ENCODE measurements at places on chromosomes 7 and 10.

- no peak for DNase-seq
These were observed 82.8 kb downstream of the HGF start for GRCh38 chr7:81687062-81687461.

- DNase-seq, result no peak
These were observed 10.3 kb downstream of the PKD1L1 start for GRCh38 chr7:47937711-47938573.

GRCh38 chr10:35453855-35454532, 117.7 kb downstream of the CCNY start:
- peak; percentile 85 for DNase-seq

GRCh38 chr7:149440222-149440621, 20.6 kb downstream of the ZNF777 start:
- DNase-seq, result no peak

- no peak for DNase-seq
These were observed 442.3 kb upstream of the PFKP start for GRCh38 chr10:2625094-2625493.

GRCh38 chr7:134480730-134481129, 21.8 kb upstream of the AKR1B1 start:
- no peak for DNase-seq

GRCh38 chr10:12508165-12508564, 158.8 kb downstream of the CAMK1D start:
- no peak for DNase-seq

DNA sequence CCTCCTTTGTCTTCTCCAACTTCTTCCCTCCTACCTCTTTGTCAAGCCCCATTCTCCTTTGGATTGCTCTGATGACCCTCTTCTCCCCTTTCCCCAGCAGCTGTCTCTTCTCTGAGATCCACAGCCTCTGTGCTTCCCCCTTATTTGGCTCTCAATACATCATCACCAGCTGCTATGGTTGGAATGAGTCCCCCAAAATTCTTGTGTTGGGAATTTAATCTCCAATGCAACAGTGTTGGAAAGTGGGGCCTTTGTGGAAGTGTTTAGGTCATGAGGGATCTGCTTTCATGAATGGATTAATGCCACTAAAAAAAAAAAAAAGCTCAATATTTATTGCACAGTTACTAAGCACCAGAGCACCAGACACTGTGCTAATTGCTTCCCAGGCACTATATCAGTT, 39.2 kb upstream of the FRMD4A start:
- DNase-seq, result no peak

- no peak for DNase-seq
These were observed 79.3 kb upstream of the AFAP1L2 start for GRCh38 chr10:114483575-114483974.

DNA sequence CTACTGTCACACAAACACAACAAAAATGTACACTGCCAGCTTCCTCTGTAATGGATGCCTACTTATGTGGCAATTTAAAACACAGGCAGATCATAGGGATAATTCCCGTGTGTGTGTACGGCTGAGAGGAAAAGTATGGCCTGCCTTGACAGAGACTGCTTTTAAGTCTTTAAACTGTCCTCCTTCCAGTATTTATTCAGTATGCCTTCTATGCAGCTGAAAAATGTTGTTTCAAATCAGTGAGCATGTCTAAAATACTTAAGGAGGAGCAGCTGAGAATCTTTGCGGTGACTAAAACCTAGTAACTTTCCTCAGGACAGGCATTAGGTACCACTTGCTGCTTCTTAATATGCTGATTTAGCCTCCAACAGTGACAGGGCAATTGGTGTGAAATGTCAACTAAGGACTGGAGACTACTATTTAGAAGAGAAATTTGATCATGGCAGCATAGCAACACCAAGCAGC, 126.3 kb downstream of the CACNA2D1 start:
- no peak for DNase-seq

- DNase-seq, result peak; percentile 10
These were observed 77.9 kb upstream of the LRRN3 start for GRCh38 chr7:111012799-111013675.

- DNase-seq, result no peak
These were observed 19.5 kb downstream of the CACUL1 start for GRCh38 chr10:118735294-118735693.

GRCh38 chr10:62788861-62789467, 15.6 kb upstream of the ADO start:
- no peak for DNase-seq

DNA sequence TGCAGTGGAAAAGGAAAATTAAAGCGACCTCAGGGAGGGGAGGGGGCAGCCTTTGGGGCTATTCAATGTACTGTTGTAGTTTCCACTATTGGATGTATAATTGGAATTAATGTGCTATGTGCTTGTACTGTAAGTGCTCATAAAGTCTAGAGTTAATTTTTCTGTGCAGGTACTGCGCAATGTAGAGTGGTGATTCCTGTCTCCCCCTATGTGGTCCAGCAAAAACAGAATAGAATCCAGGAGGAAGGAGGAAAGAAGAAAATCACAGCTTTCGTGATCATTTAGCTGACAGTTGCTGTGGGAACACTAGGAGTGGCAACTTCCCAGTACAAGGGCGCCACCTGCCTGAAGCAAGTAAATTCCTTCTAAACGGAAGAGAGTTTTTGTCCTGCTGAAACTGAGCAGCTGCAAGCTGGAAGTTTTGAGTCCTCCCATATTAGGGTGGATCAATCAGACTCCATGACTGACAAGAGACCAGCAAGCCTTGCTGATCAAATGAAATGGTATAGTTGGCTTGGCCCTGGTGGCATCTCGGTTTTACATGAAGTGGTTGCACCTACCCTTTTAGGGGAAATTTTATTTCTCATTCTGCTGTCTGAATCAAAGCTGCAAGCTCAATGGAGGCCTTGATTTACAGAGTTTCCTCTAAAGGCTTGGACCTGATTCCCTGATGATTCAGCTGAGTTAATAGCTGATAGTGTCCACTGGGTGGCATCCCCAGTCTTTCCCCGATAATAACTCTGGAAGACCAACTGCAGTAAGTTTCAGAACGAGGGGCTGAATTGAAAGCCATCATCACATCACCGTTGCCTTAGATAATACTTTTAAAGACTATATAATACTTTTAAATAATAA, 299.8 kb downstream of the HGF start:
- DNase-seq, result peak; percentile 52

DNA sequence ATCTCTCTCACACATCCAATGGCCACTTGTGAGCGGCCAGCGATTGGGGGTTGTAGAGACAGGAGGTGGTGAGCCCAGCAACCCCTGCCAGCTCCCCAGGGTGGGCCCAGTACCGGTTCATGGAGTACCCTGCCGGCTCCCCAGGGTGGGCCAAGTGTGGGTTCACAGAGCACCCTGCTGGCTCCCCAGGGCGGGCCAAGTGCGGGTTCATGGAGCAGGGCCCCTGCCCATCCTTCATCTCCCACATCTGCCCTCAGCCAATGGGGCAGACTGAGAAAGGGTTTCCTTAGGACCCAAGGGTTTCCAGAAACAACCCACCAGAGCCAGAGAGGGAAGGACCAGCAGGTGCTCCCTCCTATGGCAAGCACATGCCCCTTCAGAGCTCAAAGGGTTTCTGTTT, 21.4 kb upstream of the SLIT1 start:
- DNase-seq, result no peak

- no peak for DNase-seq
These were observed 16.2 kb downstream of the ARHGAP21 start for GRCh38 chr10:24707445-24707844.

Measured in inflammatory macrophage treated with lipopolysaccharide for 1 hour (primary cell).